ENCODE measurements at places on chromosomes 1 and 21. TPM values are rescaled to one million over a fixed set of nuclear protein-coding genes. Genes with fewer than 3 reads are reported as not detected.

- H3K4me1 ChIP-seq, result peaks cover 5% of the 10 kb centered on the region
- H3K27ac ChIP-seq, result no peak overlapping the region
- no peak overlapping the region for H3K4me3 ChIP-seq
Observed at GRCh38 chr1:2784854-2785630, 16.5 kb downstream of the TTC34 start.

DNA sequence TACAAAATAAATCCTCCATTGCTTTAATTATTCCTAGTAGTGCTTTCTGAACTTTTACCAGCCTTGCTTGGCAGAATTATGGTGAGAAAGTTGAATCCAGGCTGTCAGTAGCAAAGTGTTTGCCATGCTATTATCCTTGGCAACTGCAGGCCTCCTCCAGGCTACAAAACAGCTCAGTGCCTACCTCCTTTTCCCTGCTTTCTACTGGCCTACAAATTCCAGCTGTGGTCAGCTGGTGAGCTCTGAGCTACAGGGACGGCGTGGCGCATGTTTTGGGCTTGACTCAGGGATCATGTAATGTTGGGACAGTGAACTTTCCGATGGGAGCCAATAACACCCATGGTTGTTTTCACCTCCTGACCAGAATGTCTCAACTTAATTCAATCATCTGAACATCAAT, 456.1 kb upstream of the ADAMTS5 start:
- peaks cover 5% of the 10 kb centered on the region for H3K27me3 ChIP-seq
- no peak overlapping the region for H3K4me3 ChIP-seq
- H3K27ac ChIP-seq, result peak overlapping the region; percentile 42

- H3K4me1 ChIP-seq, result no peaks in the 10 kb centered on the region
- no peaks in the 10 kb centered on the region for H3K36me3 ChIP-seq
- no peak for DNase-seq
- H3K4me3 ChIP-seq, result no peak overlapping the region
- no peak overlapping the region for H3K27ac ChIP-seq
Observed at GRCh38 chr1:61753998-61754508, 11.8 kb downstream of the PATJ start.

CYP4A22 gene
- total RNA-seq, result not detected

DNA sequence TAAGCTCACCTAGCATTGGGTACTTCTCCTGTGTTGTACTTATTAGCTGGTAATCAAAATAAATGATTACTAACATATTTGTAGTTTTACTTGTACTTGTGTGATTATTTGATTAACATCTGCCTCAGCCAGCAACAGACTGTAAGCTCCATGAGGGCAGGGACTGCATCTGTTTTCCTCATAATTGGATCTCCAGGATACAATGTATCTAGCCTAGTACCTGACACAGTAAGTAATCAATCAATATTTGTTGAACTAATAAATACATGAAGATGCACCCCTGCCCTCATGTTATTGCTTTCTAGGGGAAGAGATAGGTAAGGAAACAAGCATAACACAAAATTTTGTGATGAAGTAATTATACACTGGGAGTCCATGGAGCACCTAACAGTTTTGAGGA, 101.5 kb downstream of the TENT5C start:
- no peaks in the 10 kb centered on the region for H3K4me1 ChIP-seq
- no peaks in the 10 kb centered on the region for H3K36me3 ChIP-seq
- H3K27ac ChIP-seq, result no peak overlapping the region
- no peak overlapping the region for H3K4me3 ChIP-seq
- no peak for DNase-seq

- peaks cover 3% of the 10 kb centered on the region for H3K4me1 ChIP-seq
- no peak overlapping the region for H3K4me3 ChIP-seq
- H3K27me3 ChIP-seq, result peaks cover 2% of the 10 kb centered on the region
- no peak overlapping the region for H3K27ac ChIP-seq
- no peaks in the 10 kb centered on the region for H3K36me3 ChIP-seq
Observed at GRCh38 chr1:50208756-50209155, 100.0 kb downstream of the ELAVL4 start.

DNA sequence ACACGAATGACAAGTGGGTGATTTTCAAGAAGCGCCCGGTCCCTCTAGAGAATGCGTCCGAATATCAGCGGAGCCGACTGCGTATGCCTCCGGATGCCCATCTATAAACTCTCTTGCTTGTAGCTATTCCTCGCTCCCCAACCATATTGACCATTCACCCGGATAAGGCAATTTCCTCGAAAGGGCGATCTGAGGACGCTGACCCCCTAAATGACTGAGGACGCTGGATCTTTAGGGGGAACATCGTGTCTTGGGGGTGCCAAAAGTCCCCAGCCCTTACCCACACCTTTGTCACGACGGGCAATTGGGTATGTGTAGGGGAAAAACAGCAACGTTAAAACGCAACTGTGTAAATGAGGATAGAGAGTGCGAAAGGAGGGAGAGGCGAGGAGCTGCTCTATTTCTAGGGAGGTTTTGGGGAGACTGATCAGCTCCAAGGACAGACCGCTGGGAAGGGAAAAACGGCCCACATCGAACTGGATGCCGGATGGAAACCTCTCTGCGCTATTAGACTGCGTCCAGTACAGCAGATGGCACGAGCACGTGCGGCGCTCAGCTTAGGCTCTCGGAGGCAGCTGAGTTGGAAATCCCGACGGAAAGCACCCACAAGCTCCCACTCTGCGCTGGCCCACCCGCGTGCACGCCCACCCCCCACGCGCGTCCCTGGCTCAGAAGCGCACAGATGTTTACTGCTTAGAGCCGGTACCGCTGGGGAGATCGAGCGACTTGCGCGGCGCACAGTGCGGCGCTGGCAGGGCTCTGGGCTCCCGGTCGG, 2.9 kb upstream of the PRRX1 start:
- H3K27me3 ChIP-seq, result peaks cover 25% of the 10 kb centered on the region
- peaks cover 19% of the 10 kb centered on the region for H3K4me1 ChIP-seq
- H3K36me3 ChIP-seq, result no peaks in the 10 kb centered on the region
- peak; percentile 4 for DNase-seq
- H3K27ac ChIP-seq, result no peak overlapping the region

DNA sequence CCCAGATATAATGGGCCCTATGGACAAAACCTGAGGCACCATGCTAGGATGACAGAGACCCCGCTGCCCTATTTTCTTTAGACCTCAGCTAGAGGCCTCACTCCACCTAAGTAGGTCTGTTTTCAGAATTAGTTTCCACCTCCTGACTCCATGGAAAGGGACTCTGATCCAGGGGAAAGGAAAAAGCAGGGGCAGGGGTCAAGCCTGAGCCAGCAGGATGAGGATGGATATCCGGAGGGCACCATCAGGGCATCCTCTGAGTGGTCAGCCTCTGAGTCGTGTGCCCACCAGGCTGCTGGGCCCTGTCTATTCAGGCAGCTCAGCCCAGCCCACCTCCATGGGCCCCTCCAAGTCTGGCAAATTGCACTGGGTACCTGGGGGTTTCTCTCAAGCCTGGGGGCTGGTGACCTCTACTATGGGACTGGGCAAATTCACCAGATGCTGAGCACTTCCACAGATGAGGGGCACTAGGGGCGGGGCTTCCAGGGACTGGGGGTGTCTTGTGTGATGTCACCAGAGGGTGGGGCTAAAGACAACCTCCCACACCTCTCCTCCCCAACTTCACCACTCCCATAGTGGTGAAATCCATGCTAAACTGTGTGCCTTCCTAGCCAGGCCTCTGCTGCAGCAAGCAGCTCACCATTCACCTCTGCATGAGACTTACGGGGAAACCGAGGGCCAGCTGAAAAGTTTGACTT, 5.5 kb downstream of the PAQR7 start:
- H3K27ac ChIP-seq, result no peak overlapping the region
- no peak overlapping the region for H3K4me3 ChIP-seq
- H3K27me3 ChIP-seq, result peaks cover under 1% of the 10 kb centered on the region
- peaks cover 11% of the 10 kb centered on the region for H3K4me1 ChIP-seq

DNA sequence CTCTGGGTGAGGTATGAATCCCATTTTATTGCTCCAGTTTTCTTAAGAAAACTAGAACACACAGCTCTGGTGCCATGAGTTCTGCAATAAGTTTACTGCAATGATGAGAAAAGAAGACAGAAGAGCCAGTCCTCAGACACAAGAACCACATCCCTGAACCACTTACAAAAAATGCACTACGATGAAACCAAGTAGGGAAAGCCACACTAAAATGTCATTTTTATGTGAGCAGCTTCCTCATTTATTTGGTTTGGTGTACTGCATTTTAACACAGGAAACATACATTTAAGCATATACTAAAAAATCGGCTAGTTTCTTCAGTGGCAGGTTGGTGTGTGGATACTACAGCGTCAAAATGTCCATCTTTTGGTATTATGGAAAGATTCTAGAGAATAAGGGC, 95.9 kb downstream of the PTPN14 start:
- no peak overlapping the region for H3K27ac ChIP-seq
- peaks cover 4% of the 10 kb centered on the region for H3K27me3 ChIP-seq
- no peak overlapping the region for H3K4me3 ChIP-seq
- peaks cover 29% of the 10 kb centered on the region for H3K4me1 ChIP-seq

GRCh38 chr1:227901906-227902640, 45.7 kb downstream of the WNT9A start:
- H3K27ac ChIP-seq, result no peak overlapping the region
- H3K27me3 ChIP-seq, result peaks cover 4% of the 10 kb centered on the region
- DNase-seq, result peak; percentile 43
- H3K4me1 ChIP-seq, result no peaks in the 10 kb centered on the region

BEST4 gene
- total RNA-seq, result 0.18 TPM

GRCh38 chr1:84152649-84153056, 8.6 kb downstream of the PRKACB start:
- DNase-seq, result no peak
- no peak overlapping the region for H3K27ac ChIP-seq
- no peak overlapping the region for H3K4me3 ChIP-seq
- H3K36me3 ChIP-seq, result no peaks in the 10 kb centered on the region

TNN gene
- total RNA-seq, result 4.1 TPM

DNA sequence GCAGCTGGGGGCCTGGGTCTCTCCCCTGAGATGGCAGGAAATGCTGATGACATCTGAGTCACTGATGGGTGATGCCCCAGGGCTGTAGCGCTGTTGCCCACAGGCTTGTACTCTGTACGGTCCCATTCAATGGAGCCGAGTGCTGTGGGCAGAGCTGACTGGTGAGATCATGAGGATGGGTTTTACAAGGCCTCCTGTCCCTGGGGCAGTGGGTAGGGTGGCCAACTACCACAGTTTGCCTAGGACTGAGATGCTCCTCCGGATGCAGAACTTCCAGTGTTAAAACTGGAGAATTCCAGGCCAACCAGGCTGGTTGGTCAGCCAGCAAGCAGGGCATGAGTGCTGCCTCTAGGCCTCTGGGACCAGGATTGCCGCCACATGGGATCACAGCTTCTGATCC, 9.2 kb downstream of the PHLDA3 start:
- peaks cover 5% of the 10 kb centered on the region for H3K36me3 ChIP-seq
- no peak overlapping the region for H3K27ac ChIP-seq
- peaks cover 9% of the 10 kb centered on the region for H3K27me3 ChIP-seq
- DNase-seq, result no peak
- no peak overlapping the region for H3K4me3 ChIP-seq
- H3K4me1 ChIP-seq, result peaks cover 19% of the 10 kb centered on the region

GRCh38 chr1:179867493-179868330, 9.9 kb downstream of the TOR1AIP2 start:
- H3K4me1 ChIP-seq, result peaks cover 9% of the 10 kb centered on the region
- H3K27me3 ChIP-seq, result peaks cover 2% of the 10 kb centered on the region

DNA sequence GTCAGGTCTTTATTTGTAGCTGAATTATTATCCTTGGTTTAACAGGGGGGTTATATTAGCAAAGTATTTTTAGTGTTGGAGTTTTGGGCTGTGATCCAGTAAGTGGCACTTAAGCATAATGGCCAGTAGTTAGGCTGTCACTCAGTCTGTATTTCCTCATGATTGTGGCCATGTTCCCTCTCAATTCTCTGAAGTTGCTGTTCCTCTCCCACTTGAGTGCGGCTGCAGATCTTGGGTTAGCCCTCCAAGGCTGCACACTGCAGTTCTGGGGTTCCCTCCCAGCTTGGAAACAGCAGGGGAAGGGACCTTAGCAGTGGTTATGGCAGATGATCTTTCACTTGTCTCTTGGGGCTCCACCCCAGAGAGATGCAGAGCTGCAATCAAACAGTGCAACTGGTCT, 23.2 kb upstream of the DENND1B start:
- peaks cover 7% of the 10 kb centered on the region for H3K36me3 ChIP-seq
- peaks cover 7% of the 10 kb centered on the region for H3K27me3 ChIP-seq
- H3K4me3 ChIP-seq, result no peak overlapping the region
- no peak for DNase-seq
- no peak overlapping the region for H3K27ac ChIP-seq

DNA sequence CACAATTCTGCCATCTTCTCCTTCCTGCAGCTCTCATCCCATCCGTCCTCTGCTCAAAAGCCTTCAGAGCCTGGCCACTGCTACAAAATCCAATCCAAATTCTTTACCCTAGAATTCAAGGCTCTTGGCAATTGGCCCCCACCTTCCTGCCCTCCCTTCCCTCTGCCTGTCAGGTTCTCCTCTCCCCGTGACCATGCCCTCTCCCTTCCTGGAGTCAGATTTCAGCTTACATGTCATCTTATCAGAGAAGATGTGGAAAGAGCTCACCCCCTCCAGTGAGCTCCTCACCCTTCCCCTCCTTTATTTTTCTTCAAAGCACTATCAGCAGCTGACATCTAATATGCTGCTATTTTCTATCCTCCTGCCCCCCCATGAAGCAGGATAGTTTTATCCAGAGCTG, 86.9 kb downstream of the GRIK3 start:
- peaks cover 2% of the 10 kb centered on the region for H3K4me1 ChIP-seq
- H3K4me3 ChIP-seq, result no peak overlapping the region
- H3K27me3 ChIP-seq, result peaks cover 11% of the 10 kb centered on the region
- peaks cover under 1% of the 10 kb centered on the region for H3K36me3 ChIP-seq

FAM72B gene
- 12.0 TPM for total RNA-seq

DNA sequence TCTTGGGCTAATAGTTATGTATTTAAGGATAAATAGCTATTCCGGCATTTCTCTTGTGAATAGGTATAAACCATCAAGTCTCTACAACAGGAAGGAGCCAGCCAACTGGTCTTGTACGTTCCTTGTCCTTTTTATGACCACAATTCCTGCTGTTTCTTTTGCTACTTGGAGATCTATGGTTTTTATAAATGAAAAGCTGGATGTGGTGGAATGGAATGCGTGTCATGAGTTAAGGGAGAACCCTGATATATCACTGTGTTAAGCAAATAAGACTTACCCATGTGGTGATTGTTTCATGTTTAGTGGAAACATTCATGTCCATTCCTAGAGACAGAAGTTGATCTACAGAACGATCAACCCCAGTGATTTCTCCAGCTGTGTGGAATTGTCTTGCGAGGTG, 282.1 kb downstream of the RPS6KC1 start:
- H3K36me3 ChIP-seq, result no peaks in the 10 kb centered on the region
- peaks cover 34% of the 10 kb centered on the region for H3K4me1 ChIP-seq
- no peaks in the 10 kb centered on the region for H3K27me3 ChIP-seq
- H3K27ac ChIP-seq, result no peak overlapping the region
- H3K4me3 ChIP-seq, result no peak overlapping the region

GRCh38 chr1:236051242-236051791, 13.6 kb downstream of the NID1 start:
- no peak for DNase-seq
- H3K4me3 ChIP-seq, result no peak overlapping the region
- peaks cover 4% of the 10 kb centered on the region for H3K4me1 ChIP-seq
- H3K27ac ChIP-seq, result no peak overlapping the region
- peaks cover 12% of the 10 kb centered on the region for H3K36me3 ChIP-seq
- H3K27me3 ChIP-seq, result no peaks in the 10 kb centered on the region

CHRM3 gene
- 41.7 TPM for total RNA-seq
